Tibial nerve (tissue), 4 donors: ENCODE measurements at places on chromosomes 13 and 19. TPM values are rescaled to one million over a fixed set of nuclear protein-coding genes. Genes with fewer than 3 reads are reported as not detected.
A peak's percentile ranks its signal among the peaks of the same experiment; 100 is the strongest.

DNA sequence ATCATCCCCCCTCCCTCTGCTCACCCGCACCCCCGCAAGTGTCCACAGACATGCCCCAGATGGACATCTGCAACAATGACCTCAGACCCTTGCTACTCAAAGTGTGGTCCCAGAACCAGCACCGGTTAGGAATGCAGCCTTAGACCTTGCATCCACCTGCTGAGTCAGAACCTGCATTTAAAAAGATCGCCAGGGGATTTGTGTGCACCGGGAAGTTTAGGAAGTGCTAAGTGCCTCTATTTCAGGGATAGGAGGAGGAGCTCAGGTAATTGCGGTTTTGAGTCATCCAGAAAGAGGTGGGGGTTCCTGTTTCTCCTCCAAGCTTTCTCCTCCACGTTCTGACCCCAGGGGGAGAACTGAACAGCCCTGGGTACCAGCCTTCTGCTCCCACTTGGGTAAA lies 46.2 kb downstream of the CACNA1A start:
- no peak for DNase-seq

DNA sequence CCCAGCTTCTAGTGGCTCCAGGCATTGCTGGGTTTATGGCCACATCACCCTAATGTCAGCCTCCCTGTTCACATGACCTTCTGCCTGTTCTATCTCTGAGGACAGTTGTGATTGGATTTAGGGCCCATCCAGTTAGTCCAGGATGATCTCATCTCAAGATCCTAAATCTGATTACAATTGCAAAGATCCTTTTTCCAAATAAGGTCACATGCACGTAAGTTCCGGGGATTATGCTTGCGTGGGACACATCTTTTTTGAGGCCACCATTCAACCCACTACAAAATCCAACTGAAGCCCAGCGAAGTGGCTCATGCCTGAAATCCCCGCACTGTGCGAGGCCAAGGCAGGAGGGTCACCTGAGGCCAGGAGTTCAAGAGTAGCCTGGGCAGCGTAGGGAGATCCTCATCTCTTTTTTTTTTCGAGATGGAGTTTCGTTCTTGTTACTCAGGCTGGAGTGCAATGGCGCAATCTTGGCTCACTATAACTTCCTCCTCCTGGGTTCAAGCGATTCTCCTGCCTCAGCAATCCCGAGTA lies 12.3 kb downstream of the PLD3 start:
- peak; percentile 41 for DNase-seq

DNA sequence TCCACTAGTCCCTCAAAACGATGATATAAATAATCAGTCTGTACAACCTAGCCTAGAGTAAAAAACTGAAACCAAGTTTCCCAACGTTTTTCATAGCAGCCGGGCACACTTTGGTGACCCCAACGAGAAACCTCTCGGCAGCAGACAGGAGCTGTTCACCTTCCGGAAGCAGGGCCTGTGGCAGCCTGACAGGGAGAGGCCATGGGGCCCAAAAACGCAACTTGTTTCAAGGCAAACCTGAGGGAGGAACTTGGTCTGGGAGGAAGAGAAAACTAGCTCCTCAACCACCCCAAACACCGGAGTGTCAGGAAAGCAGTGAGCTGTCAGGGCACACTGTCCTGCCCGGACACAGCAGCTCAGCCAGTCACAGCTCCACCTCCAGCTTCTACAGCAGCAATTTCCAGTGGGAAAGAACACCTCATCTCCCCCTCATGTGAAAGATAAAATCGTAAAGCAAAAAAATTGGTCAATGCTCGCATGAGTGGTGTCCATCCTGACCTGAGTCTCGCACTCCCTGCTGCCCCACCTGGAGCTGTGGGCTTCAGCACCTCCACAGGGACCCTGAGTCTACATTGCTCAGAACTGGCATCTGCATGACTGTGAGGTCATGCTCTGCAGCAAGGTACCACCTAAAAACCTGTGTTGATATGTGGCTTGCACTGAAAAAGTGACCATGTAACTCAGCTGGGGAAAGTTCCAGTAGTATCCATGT lies 40.6 kb upstream of the LATS2 start:
- no peak for DNase-seq

GRCh38 chr13:54945973-54946372 lies 1917.4 kb downstream of the OLFM4 start:
- DNase-seq = no peak

The KL gene
- 7.3 TPM for total RNA-seq

The POGLUT2 gene
- 4.5 TPM for total RNA-seq

The TNFSF13B gene
- 0.44 TPM for total RNA-seq

DNA sequence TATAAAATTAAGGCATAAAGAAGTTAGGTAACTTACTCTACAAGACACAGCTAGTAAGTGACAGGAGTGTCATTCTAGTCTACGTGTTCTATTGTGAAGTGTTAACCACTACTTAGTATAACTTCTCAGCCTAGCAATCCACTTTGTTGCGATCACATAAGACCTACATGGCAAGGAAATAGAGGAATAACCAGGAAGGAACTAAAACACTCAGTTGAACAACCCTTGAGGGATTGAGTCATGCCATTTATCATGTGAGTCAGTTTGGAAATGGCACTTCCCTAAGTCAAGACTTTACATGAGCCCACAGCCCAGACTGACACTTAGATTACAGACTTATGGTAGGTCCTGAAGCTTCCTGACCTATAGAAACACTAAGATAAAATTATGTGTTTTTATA lies 279.5 kb upstream of the PCDH20 start:
- no peak for DNase-seq
